DND-41 (cell line): ENCODE measurements at places on chromosomes 16 and 17.

DNA sequence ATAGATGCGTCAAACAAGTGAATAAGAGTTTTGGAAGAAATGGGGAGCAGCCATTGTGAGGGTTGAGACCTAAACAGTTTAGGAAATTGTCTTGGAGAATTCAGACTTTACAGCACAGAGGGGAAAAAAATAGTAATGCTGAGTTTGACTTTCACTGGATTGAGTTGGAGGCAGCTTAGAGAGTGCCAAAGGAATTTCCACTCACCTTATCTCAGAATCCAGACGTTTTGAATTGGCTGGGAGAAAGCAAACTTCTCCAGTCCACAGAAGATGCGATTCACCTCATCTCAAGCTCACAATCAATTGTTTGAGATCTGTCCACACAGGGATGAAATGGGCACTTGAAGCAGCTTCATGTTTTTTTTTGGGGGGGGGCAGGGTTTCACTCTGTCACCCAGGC is 663.5 kb upstream of the SALL1 start:
- DNase-seq = no peak

- DNase-seq = no peak
Observed at GRCh38 chr17:18008496-18009268, 30.3 kb downstream of the ATPAF2 start.

- DNase-seq = no peak
Observed at GRCh38 chr17:49402706-49403105, 12.0 kb downstream of the PHB1 start.

GRCh38 chr17:64534187-64534586 is 27.4 kb downstream of the CEP95 start:
- no peak for DNase-seq

- DNase-seq = no peak
Observed at GRCh38 chr16:5447734-5448133, 350.1 kb upstream of the EEF2KMT start.

- no peak for DNase-seq
Observed at GRCh38 chr17:42241871-42242270, 34.3 kb downstream of the STAT5B start.

DNA sequence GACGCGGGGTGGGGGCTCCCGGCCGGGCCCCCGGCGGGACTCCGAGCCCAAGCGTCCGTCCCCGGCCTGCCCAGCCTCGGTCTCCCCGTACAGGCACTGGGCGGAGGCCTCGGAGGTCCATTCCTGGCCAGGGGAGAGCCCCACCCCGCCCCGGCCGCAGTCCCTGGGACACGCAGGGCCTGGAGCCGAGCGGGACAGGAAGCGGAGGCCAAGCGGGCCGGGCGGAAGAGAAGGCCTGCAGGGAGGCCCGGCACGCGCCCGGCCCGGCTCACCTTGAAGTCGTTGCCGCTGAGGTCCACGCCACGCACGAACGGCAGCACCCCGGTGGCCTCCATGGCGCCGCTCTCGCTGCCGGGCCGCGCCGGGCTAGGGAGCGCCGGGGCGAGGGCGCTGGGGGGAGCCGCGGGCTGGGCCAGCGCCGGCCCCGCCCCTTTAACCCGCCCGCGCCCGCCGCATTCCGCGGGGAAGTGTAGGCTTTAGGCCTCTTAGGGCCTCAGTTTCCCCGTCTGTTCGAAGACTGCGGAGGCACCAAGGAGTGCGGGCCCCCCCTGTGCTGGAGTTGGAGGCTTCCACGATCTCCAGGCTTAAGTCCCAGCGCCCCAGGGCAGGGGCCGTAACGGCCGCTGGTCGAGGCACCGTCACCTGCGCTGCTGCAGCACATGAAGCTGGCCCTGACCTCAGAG is at the start of gene FLII:
FLII (minus strand) TSS at position 383 of the 683 bp plus-strand sequence; CDS start at position 335, 48 bp downstream.
- DNase-seq = peak; percentile 58

- no peak for DNase-seq
Observed at GRCh38 chr16:12750554-12750918, 53.2 kb downstream of the CPPED1 start.

DNA sequence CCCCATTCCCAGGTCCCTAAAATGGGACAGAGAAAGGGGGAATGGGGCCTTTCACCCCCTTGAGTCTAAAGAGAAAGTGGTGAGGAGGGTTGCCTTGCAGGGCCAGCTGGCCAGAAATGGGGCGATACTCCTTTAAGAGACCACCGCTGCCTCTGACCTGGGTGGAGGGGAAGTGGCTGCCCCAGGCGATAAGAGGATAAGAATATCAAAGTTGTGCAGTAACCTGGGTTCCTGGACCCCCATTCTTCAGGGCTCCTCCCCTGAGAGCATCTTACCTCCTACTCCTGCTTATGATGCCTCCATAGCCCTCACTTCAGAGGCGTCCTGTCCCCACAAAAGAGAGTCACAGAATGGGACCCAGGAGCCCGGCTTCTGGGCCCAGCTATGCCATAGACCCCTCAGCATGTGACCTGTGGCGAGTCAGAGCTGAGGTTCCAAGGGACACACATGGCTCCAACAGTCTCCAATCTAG is 5.2 kb upstream of the TSPOAP1 start:
- DNase-seq = peak; percentile 87

- DNase-seq = peak; percentile 41
Observed at GRCh38 chr17:78781104-78781892, 775 bp downstream of the CYTH1 start.

- DNase-seq = no peak
Observed at GRCh38 chr16:89749637-89750036, 28.3 kb downstream of the ZNF276 start.

- DNase-seq = no peak
Observed at GRCh38 chr17:16417896-16418684, 2.7 kb downstream of the TRPV2 start.

DNA sequence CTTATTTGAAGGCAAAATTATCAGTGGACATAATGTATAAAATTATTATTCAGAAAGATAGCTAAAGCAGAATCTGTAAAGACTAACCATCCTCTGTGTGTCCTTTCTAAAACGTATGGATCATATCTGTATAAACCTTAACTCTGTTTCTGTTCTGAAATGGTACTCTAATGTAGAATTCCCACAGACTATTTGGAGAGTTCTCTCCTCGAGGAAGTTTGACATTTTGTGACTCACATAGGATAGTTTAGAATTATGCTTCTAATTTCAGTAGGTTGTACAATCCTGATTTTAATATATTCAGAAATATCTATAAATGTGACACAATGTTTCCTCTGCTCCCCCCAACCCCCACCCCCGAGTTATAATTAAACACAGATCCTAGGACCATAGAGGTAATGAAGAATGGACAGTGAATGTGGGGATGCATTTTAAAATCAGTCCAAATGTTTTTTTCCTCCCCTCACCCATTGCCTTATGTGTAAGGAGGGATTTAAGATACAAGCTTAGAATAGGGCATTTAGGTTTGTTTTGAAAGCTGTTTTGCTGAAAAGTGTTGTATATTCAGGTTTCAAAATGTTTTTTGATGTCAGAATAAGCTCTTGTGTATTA is 66.8 kb downstream of the BCAS3 start:
- DNase-seq = no peak

- no peak for DNase-seq
Observed at GRCh38 chr17:16486373-16487250, 5.4 kb downstream of the LRRC75A start.

- peak; percentile 53 for DNase-seq
Observed at GRCh38 chr16:68281368-68282063, 17.2 kb downstream of the SLC7A6 start.

DNA sequence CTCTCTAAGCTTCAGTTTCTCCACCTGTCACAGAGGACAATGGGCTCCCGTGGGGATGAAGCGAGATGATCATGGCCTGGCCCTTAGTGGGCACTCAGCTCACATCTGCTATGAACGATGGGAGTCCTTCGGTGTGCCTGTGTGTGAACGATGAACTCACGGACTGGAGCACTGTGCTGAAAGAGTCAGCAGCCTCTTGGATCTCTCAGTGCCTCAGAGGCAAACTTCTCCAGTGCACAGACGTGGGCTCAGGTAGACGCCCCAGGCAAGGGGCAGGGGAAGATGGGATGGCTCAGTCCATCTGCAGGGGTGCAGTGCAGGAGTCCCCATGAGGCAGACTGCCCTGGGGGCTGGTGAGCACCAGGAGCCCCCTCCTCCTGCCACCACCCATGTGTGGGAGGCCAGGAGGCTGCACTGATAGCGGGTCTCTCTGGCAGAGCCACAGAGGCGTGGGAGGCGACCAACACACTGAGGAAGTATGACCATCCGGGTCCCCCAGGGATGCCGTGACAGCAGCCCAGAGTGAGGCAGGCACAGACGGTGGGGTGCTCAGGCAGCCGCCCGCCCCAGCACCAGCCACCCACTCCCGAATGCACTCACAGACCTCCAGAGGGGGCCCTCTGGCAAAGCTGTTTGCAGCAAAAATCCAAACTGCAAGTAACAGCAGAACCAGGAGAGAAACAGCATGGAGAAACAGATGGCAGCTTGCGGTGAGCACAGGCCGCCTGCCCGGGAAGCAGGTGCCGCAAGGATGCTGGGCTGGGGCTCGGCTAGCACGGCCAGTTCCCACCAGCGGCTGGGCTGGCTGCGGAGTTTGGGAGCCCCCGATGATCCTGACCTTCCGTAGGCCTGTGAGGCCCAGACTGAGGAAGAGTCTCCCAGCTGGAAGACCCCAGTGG is 82.7 kb downstream of the RPH3AL start:
- no peak for DNase-seq

DNA sequence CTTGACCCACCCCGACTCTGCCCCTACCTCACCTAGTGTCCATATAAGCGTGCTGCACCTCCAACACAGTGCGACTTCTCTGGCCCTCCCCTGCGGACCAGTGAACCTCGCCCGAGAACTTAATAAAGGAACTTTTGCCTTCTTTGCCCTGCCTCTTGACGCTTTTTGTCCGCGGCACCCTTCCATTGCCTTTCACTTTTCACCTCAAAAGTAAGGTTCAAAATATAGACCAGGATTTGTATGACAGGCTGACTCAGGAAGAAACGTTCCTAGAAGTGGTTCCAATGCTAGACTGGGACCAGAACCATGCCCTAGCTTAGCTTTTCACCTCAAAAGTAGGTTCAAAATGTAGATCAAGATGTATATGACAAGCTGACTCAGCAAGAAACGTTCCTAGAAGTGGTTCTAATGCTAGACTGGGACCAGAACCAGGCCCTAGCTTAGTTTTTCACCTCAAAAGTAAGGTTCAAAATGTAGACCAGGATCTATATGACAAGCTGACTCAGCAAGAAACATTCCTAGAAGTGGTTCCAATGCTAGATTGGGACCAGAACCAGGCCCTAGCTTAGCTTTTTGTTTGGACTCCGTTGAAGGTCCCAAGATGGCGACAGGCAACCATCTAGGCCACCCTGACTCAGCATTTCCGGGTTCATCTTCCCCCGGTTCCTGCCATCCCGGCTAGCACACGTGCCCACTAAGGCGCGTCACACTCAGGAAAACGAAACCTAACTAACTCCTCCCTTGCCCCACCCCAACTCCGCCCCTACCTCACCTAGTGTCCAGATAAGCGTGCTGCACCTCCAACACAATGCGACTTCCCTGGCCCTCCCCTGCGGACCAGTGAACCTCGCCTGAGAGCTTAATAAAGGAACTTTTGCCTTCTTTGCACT is 51.0 kb upstream of the TMEM97 start:
- no peak for DNase-seq

- no peak for DNase-seq
Observed at GRCh38 chr17:47145351-47145750, 43.7 kb downstream of the CDC27 start.

DNA sequence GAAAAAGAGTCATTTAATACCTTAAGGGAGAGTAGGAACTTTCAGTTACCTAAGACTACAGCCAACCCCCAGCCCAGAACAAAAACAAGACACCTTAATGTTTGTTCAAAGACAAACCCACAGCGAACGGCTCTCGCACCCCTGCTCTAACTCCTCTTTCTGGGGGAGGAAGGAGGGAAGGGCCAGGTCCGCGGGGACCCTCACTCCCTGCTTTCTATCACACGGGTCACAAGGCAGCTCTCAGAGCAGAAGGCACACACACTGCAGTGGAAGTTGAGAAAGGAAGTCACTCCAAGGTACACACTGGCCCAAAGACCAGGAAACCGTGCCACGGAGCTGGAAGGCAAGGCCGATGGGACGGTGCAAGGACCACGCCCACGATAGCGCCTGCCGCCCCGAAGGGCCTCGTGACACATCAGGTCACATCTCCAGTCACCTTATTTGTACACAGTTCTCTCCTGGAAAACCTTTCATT is 10.0 kb downstream of the LITAFD start:
- no peak for DNase-seq
